ENCODE measurements at places on chromosomes 12 and 14. TPM values are rescaled to one million over a fixed set of nuclear protein-coding genes. Genes with fewer than 3 reads are reported as not detected.

Gene ASCL1
- total RNA-seq: not detected

Gene DHRS2
- 0.22 TPM for total RNA-seq

Gene TAS2R31
- 8.2 TPM for total RNA-seq

Gene VDR
- 2.7 TPM for total RNA-seq

Gene PDE3A
- total RNA-seq: 1.4 TPM

Gene LACRT
- total RNA-seq: not detected

Gene ZC2HC1C
- total RNA-seq: 1.8 TPM

Gene MFAP5
- total RNA-seq: 5.8 TPM

Gene PZP
- not detected for total RNA-seq
